ENCODE measurements at places on chromosomes 12 and 14.

DNA sequence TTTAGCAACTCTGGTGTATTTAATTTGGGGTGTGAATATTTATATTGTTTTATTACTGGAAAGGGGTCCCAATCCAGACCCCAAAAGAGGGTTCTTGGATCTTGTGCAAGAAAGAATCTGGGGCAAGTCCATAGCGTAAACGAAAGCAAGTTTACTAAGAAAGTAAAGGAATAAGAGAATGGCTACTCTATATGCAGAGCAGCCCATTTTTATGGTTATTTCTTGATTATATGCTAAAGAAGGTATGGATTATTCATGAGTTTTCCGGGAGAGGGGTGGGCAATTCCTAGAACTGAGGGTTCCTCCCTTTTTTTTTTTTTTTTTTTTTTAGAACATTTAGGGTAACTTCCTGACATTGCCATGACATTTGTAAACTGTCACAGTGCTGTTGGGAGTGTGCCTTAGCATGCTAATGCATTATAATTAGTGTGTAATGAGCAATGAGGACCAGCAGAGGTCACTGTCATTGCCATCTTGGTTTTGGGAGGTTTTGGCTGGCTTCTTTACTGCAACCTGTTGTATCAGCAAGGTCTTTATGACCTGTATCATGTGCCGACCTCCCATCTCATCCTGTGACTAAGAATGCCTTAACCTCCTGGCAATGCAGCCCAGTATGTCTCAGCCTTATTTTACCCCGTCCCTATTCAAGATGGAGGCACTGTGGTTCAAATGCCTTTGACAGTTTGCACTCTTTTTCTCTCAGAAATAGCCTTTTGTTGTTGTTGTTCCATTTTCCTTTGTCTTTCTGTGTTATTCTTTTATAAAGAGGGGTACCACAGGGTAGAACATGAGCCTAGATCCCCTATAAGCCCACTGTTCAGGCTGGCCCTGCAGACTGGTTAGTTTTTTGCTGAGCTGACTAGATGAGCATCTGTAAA lies 75.5 kb upstream of the DCD start:
- DNase-seq = peak; percentile 12

DNA sequence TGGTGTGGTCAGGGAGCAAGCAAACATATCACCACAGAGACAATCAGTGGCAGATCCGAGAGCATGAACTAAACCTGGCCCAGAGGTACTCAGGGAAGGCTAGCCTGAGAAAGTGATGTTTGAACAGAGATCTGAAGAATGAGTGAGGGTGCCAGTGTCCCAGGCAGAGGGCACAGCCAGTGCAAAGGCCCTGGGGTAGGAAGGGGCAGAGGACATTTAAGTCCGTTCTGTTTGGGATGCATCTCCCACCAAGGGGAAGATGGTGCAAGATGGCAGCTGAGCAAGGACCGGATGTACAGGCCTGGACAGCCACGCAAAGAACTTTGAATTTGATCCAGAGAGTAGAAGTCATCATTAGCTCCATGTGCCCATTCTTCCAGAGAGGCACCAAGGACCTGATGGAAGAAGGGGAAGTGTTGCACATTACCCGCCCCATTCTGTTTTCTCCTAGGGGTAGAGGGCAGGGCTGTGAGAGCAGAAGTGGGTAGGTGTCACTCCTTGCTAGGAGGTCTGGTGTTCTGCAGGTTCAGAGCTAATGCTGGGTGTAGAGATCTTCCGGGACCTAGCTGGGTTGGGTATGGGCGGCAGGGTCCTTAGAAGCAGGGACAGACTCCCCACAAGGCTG lies 3.9 kb downstream of the DTX1 start:
- DNase-seq = no peak

- DNase-seq = no peak
These were observed 360.4 kb upstream of the FOXG1 start for GRCh38 chr14:28406196-28406595.

DNA sequence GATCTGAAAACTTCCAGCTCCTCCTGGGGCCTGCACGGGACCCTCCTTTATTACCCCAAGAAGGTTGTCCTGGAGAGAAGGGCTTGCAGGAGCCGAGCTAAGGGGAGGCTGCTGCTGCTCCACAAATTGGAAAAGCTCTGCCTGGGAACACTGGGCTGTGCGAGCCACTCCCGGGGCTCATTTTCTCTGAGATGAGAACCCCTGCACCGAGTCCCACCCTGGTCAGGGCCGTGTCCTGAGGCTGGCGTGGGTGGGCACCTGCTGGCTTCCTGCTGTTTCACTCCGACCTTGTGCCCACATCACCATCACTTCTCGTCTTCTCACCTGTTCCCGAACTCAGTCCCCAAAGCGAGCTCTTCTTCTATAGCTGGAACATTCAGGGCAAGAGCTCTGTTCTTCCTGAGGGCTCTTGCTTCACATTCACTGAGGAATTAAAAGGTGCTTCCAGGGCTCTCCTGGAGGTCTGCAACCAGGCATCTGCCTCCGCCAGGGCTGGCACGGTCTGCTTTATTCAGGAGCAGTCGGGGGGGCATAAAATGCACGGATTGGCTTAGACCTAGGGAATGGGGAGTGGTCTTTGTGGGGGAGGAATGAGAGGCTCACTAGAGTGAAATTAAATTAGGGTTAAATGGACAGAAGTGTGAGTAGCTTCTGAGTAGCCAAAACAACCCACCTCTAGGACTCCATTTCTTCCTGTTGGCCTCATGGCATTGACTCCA lies 98.5 kb downstream of the ADGRD1 start:
- no peak for DNase-seq

GRCh38 chr14:77598366-77599070 lies 17.9 kb downstream of the SPTLC2 start:
- DNase-seq = peak; percentile 9

DNA sequence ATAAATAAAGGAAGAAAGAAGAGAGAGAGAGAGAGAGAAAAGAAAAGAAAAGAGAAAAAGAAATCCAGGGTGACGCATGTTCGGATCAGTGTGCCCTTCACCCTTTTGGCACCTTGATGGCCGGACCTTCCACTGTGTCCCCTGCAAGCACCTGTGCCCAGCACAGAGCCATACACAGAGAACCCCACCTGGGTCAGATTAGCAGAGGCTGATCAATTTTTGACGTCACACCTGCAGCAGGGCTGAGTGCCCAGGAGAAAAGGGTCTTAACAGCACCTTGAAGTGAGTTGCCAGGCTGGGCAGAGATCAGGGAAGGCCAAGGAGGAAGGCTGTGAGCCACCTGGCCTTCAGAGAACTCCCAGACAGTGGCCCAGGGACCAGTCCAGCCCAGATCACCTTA lies 114.4 kb downstream of the CALM1 start:
- no peak for DNase-seq
